ENCODE measurements at places on chromosomes 16 and 17.

DNA sequence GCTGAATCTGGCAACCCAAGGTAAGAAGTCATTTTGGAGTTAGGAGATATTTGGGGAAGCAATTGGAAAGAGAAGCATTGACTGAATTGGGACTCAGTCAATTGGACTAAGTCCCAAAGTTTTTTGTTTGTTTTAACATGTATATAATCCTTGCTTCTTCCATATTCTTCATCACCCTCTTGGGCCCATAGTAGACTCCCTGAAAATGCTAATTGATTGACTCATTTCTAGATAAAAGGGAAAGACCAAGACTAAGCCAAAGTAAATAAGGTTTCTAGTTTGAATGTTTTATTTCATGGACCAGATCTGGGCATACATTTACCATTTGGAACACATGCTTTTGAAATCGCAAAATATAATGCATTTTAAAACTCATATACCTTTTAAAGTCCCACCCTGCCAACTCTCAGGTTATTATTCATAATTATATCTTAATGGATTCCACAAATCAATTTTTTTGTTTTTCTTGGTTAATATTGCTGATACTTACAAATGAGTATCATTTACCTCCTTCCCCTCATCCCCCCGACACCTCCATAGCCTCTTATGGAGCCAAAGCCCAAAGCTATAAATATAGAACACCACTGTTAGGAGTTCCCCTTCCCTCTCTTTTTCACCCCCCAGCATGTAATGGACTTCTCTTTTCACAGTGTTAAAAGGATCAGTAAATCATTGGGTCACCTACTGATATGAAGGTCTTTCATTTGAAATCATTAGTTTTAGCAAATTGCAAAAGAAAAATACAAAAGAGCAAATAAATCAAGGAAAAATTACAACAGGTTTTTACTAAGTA lies 674.0 kb upstream of the SOX9 start:
- DNase-seq, result no peak

GRCh38 chr17:10772425-10773380 lies 31.2 kb downstream of the TMEM238L start:
- no peak for DNase-seq

- DNase-seq, result no peak
These were observed 11.2 kb upstream of the CD300LF start for GRCh38 chr17:74723891-74724290.

GRCh38 chr17:38667099-38667786 lies 7.5 kb downstream of the EPOP start:
- DNase-seq, result peak; percentile 27

DNA sequence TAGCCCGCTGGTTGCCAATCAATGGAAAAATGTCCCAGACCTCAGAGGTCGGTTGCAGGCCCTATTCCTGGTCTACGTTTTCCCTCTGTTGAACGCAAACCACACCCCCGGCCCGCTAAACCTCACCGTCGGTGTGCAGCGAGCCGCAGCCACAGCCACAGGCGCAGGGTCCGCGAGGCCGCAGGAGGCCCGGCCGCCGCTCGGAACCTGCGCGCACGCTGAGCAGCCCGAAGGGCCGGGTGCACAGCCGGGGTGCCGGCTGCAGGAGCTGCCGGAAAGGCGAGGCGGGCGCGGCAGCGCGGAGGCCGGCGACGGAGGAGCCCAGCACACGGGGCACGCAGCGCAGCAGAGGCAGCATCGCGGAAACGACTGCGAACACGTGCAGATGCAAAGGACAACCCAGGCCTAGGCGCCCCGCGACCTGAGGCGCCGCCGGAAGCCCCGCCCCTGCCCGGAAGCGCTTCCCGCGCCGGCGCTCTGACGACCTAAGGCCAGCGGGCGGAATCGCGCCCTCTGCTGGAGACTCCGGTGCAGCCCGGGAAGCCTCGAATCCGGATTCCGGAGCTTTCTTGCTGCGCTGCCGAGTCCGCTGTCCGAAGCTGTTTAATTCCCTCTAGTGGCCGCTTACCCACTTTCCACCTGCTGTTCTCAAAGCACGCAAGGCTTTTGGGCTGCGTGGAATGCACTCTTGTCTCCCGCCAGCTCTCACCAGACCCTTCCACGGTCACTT lies at the start of gene C1QBP:
C1QBP (minus strand) TSS at position 440 of the 730 bp plus-strand sequence; CDS start at position 358, 82 bp downstream.
- DNase-seq, result peak; percentile 89

DNA sequence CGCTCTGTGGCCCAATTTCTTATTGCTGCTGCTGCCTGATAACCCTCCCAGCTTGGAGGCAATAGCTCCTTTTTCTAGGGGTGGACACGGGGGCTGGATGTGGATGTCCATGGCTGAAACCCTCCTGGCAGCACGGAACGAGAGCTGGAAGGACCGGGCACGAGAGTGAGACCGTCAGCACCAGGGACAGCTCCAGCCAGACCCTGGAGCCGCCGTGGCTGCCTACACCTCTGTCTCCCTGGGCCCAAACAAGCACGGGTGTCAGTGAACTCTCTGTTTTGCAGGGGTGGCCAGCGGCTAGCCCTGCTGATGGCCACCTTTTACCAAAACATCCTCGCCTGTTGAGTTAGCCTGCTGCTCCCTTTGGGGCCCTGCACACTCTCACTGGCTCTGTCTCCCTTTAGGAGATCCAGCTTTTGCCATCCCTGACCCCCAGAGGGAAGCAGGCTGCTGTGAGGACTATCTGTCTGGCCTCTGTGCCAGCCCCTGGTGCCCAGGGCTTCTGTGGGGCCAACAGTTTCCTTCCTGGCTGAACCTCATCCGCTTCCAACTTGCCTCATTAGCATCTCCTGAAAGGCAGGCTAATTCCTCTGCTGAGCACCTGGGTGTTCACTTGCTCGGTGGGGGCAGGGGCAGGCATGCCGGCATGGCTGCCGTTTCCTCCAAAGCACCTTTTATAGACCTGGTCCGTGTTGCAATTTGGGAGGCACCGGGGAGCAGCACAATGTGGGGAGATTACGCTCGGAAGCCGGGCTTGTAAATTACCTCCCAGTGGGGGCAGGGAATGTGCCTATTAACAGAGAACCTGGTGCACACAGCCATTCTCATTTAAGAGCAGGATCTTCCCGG lies 118.1 kb downstream of the ENGASE start:
- DNase-seq, result no peak

DNA sequence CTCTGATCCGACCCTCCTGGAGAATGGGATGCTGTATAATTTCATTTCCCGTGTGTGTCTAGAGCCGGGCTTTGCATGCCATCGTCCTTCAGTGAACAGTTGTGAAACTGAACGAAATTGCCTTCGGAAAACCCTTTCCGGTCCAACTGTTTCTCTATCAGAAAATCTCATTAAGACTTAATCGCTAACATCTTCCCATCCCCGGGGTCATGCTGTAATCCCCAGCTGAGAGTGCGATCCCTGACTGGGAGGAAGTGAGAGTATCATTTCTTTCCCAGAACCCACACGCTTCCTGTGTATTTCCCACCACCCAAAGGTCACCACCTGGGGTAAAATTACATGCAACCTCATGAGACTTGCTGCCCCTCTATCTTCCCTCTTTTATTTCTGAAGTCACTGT lies 75.6 kb upstream of the RBFOX1 start:
- no peak for DNase-seq

GRCh38 chr16:12455287-12455798 lies 348.3 kb downstream of the CPPED1 start:
- no peak for DNase-seq

DNA sequence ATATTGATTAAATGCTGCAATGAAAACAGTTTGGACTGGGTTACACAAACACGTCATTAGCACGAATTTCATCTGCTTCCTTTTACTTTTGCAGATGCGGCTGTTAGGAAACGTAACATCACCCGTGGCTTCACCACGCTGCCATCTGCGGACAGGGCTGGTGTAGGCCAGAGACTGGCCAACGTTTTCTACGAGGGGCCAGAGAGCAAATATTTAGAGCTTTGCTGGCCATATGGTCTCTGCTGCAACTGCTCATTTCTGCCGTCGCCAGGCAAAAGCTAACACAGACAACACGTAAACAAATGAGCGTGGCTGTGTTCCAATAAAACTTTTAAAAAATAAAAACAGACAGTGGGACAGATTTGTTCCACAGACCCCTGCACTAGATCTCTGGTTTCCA lies 96.6 kb downstream of the ENGASE start:
- no peak for DNase-seq

- DNase-seq, result no peak
These were observed 41.3 kb downstream of the BEAN1 start for GRCh38 chr16:66468321-66468965.

GRCh38 chr16:85391769-85392583 lies 221.1 kb upstream of the GSE1 start:
- DNase-seq, result no peak

DNA sequence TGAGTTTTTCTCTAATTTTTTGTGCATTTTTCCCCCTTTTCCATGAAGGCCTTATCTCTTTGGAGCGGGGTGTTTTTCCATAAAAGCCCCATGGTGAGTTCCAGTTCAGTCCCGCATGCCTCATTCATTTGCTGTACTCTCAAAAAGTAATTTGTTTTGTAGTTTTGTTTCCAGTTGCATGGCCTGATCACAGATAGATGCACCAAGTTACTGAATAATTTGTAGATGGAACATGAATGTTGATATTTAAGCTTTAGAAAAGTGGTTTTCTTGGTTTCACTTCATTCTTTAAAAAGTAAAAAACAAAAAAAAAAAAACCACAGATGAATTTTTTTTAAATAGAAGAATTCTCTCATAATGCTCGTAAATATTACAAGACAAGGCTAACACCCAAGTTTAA lies 349.2 kb downstream of the BCAS3 start:
- DNase-seq, result no peak

DNA sequence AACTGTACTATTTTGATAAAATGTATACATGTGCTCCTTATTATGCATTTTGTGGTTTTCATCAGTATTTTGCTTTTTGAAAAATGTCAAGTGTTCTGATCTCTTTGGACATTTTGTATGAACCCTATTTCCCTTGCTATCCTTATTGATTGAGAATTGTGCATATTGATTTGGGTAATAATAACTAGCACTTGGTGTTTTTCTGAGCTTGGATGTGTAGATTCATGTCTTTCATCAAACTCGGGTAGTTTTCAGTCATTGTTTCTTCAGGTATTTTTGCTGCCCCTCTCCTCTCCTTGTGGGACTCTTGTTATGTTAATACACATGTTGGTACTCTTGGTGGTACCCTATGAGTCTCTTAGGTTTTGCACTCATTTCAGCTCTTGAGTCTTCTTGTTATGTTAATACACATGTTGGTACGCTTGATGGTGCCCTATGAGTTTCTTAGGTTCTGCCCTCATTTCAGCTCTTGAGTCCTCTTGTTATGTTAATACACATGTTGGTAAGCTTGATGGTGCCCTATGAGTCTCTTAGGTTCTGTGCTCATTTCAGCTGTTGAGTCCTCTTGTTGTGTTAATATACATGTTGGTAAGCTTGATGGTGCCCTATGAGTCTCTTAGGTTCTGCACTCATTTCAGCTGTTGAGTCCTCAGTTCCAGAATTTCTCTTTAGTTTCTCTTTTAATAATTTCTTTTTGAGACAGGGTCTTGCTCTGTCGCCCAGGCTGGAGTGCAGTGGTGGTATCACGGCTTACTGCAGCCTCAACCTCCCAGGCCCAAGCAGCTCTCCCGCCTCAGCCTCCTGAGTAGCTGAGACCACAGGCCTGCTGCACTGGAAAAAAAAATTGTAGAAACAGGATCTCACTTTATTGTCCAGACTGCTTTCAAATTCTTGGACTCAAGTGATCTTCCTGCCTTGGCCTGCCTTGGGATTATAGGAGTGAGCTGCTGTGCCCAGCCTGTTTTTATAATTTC lies 19.3 kb downstream of the ZNF750 start:
- DNase-seq, result no peak

- DNase-seq, result no peak
These were observed 1.2 kb downstream of the EPX start for GRCh38 chr17:58193641-58194255.

DNA sequence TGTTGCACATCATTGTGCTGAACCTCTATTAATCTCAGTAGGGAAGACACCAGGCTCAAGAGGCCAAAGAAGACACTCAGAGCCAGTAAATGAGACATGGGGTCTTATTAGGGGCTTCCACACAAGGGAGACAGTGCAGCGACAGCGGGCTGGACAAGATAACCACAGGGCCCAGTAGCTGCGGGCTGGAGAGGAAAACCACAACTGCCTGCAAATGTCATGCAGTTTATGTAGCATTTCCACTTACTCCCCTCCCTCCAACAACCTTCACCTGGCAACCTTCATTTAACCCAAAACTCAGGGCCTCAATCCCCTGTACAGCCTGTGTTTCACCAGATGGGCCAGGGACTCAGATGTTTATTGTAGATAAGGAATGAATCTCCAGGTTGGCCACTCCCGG lies 185.6 kb downstream of the UTP18 start:
- no peak for DNase-seq

DNA sequence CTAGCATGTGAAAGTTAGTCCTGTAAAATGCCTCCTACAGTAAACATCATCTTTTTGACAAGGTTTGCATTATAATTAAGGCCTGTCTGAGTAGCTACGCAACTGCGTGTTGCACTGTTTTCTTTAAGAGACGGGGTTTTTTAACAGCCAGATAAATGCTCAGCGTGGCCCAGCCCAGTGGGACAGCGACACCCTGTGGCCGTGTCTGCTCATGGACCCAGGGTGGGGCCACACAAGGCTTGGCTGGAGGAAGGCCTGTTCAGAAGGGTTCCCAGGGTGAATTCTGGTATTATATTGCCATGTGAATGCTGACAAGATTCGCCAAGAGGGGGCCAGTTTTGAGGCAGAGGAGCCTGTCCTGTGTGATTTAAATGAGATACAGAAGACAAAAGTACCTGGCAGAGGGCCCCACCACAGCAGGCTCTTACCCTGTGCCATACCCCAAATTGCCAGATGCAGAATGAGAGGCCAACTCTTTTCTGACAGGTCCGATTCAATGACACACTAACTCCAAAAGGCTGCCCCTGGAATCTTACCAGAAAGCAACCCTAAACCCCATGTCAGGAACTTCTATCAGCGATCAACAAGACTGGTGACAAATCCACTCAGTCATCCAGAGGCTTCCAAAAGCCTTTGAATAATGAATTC lies 65.9 kb upstream of the IRX6 start:
- peak; percentile 7 for DNase-seq

GRCh38 chr17:27241346-27241946 lies 52.5 kb upstream of the WSB1 start:
- no peak for DNase-seq

- DNase-seq, result no peak
These were observed 52.7 kb downstream of the SREBF1 start for GRCh38 chr17:17783825-17784656.

- peak; percentile 32 for DNase-seq
These were observed 43.5 kb downstream of the ST3GAL2 start for GRCh38 chr16:70395345-70395901.

- no peak for DNase-seq
These were observed 23.3 kb downstream of the CEP295NL start for GRCh38 chr17:78879635-78880186.

- no peak for DNase-seq
These were observed at the start of gene MT3 for GRCh38 chr16:56589141-56590039. Gene MT3, plus strand, starts transcription at chr16:56589528. Its CDS starts 63 bp downstream, at chr16:56589591.

- DNase-seq, result no peak
These were observed 3.3 kb upstream of the TNFRSF13B start for GRCh38 chr17:16975277-16975651.

- no peak for DNase-seq
These were observed 249.0 kb upstream of the CCL2 start for GRCh38 chr17:34006126-34006525.

DNA sequence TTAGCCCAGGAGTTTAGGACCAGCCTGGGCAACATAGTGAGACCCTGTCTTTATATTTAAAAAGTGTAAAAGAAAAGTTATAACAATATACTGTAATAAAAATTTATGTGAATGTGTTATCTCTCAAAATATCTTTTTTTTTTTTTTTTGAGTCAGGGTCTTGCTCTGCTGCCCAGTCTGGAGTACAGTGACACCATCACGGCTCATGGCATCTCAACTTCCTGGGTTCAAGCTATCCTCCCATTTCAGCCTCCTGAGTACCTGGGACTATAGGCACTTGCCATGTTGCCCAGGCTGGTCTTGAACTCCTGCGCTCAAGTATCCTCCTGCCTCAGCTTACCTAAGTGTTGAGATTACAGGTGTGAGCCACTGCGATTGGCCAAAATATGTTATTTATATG lies 45.5 kb upstream of the SLC25A19 start:
- no peak for DNase-seq
